ENCODE measurements at places on chromosomes 6 and 20.

DNA sequence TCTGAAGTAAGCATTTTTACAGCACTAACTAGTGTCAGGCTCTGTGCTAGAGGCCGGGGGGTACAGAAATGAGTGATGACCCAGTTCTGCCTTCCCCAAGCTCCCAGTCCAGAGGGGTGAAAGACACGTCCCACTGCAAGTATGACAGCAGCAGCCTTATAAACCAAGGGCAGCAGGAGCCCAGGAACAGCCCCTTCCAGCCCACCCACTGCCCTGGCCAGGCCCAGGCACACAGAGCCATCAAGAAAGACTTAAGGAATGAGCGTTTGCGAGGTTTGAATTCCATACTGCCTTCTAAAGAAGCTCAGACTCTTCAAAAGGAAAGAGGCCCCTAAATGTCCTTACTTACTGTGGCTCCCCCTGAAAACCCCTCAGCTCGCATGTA lies 10.0 kb downstream of the TRERF1 start:
- DNase-seq = no peak

DNA sequence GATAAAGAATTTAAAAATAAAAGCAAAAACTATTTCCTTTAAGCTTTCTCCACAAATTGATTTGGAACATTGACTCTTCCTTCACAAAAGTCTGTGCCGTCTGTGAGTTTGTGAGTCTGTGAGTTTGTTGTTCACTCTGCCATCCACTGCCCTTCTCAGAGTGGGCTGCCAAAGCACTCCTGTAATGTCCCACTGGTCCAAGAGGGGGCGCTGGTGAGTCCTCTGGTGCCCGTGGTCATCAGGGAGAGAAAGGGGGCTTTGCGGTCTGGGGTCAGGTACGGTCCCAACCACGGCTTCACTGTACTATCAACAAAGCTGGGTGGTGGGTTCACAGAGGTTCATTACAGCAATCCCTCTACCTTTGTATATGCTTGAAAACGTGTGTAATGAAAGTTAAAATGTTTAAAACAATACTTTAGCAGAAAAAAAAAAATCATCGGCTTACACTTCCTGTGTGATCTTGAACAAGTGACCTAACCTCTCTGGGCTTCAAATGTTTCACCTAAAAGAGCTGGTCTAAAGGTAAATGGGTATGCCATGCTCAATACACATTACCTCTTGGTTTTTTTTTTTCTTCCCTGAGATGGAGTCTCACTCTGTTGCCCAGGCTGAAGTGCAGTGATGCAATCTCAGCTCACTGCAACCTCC lies 5.6 kb upstream of the ANKRD60 start:
- DNase-seq = peak; percentile 38

DNA sequence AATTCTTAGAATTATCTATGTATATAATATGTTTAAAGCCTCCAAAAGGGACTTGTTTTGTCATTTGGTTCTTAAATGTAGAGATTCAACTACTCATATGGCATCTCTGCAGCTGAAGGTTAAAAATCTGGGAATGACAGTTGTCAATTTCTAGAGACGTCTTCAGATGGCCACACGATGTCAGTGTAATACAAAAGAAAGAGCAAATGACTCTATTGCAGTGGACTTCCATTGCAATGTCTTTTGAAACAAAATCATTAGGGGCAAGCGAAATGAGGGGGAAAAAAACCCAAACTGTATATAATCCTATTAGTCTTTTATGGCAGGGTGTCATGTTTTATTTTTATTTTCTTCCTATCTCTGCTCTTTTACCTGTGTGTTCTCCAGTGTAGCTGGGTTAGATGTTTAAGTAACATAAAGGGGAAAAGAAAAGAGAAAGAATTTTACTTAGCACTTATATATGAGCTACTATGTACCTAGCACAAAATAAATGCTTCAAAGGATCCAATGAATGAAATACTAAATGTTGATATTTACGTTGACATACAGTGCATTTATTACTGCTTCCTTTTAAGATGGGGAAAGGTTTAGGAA lies 26.2 kb downstream of the CCN2 start:
- DNase-seq = no peak

DNA sequence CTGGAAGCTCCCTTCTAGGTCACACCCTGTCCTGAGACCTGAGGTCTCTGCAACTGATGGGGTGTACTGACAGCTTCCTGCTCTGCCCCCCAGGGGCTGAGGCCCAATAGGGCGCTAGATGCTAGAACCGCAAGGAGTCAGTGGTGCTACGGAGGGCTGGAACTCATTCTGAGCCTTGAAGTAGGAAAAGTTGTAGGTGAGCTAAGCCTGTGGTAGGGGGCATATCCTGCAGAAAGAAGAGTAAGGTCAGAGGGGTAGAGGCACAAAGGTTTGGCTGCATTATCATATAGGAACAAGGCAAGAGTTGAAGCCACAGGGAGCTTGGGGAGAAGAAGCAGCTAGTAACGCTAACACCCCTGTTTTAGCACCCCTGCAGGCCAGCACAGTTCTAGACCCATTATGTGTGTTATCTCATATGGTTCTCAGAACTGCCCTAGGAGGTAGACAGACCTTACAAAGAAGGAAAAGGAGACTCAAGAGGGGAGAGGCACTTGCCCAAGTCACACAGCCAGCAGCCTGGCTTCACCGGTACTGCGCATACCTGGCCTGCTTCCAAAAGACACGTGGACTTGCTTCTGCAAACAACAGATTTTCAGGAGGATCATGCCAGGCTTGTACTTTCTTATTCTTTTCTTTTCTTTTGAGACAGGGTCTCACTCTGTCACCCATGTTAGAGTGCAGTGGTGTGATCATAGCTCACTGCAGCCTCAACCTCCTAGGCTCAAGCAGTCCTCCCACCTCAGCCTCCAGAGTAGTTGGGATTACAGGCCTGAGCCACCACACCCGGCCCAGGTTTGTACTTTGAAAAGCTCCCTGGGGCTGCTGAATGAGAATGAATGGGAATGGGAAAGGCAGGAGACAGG lies 156.1 kb downstream of the MRPL14 start:
- no peak for DNase-seq

DNA sequence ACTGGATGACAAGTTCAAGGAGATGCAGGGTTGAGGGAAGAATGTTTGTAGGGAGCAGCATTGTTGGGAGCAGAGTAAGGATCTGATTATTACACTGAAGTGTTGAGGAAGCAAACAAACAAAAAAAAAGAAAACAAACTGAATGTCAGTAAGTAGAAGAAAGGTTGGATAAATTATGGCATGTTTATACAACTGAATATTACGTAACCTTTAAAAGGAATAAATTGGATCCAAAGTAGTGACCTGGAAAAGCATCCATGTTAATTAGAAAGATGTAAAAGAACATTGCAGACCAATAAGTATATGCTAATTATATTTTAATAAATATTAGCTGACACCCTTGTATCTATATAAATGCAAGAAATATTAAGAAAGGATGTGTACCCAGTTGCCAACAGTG lies 12.8 kb upstream of the TSPYL1 start:
- no peak for DNase-seq

- no peak for DNase-seq
Observed at GRCh38 chr6:150201772-150202329, 59.0 kb downstream of the PPP1R14C start.

DNA sequence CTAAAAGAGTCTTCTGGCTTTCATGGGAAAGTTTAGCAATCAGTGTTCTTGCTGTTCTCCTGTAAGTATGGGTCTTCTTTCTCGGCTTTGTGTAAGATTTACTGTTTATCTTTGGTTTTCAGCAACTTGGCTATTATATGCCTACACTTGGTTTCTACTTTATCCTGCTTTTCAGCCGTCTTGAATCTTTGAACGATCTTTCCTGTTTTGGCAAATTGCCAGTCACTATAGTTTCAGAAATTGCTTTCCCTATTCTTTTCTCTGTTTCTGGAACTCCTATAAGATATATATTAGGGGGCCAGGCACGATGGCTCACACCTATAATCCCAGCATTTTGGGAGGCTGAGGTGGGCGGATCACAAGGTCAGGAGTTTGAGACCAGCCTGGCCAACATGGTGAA lies 14.6 kb upstream of the SRPK1 start:
- no peak for DNase-seq

DNA sequence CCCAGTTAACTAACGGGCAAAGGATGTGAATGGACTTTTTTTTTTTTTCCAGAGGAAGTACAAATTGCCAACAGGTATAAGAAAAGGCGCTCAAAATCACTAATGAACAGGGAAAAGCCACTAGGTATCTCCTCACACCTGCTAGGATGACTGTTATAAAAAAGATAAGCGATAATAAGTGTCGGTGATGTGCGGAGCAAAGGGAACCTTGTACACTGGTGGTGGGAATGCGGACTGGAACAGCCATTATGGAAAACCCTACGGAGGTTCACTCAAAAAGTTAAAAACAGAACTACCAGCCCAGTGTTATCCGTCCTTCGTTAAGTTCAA lies 787 bp upstream of the RAB32 start:
- no peak for DNase-seq

DNA sequence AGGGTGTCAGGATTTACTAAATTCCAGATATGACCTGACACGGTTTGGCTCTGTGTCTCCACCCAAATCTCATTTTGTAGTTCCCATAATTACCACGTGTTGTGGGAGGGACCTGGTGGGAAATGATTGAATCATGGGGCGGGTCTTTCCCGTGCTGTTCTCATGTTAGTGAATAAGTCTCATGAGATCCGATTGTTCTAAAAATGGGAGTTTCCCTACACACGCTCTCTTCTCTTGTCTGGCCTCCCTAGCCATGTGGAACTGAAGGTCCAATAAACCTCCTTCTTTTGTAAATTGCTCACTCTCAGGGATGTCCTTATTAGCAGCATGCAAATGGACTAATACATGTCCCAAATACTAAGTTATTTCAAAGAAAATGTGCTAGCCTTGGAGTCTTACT lies 121.1 kb downstream of the CENPW start:
- DNase-seq = no peak

DNA sequence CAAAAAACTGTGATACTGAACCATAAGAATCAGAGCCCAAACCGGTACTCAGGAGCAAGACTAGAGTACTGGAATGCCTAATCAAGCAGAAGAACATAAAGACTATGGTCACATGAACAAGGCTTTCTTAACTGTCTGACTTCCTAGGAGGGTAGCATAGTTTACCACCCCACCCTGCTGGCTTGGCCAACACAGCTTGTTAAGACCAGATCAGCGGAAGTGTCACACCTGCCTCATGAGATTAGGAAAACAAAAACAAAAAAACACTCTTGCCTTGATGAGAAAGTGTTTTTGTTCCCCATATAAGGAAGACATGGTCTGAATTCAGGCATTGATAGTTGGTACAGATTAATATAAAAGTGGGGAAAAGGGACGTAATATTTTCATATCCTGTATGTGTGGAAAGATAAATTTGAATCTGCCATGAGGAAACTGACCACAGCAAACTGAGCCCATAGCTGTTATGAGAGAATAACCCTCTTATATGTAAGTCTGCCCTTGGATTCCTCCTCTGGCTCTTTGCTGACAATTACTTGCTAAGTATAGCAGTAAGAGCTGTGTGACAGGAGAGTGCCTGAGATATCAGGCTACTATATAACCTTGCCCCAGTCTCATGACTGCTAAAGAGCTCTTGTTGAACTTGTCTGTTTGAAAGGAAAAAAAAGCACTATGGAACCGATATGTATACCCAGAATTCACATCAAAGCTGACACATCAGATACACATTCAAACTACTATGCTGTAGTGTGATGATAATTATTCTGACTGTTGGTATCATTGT lies 197.1 kb downstream of the EPHA7 start:
- DNase-seq = no peak

DNA sequence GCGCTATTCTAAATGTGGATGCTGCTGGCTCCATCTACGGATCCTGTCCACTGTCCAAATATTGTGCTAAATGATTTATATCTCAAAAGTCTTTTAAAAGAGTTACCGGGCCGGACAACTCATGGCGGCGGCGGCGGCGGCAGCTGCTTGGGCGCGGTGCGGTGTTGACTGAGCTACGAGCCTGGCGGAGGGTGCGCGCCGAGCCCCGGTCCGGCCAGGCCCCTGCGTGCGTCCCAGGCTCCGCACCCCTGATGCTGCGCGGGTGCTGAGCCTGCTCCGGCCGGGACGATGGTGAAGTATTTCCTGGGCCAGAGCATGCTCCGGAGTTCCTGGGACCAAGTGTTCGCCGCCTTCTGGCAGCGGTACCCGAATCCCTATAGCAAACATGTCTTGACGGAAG lies 303.4 kb downstream of the CENPW start:
- DNase-seq = no peak

DNA sequence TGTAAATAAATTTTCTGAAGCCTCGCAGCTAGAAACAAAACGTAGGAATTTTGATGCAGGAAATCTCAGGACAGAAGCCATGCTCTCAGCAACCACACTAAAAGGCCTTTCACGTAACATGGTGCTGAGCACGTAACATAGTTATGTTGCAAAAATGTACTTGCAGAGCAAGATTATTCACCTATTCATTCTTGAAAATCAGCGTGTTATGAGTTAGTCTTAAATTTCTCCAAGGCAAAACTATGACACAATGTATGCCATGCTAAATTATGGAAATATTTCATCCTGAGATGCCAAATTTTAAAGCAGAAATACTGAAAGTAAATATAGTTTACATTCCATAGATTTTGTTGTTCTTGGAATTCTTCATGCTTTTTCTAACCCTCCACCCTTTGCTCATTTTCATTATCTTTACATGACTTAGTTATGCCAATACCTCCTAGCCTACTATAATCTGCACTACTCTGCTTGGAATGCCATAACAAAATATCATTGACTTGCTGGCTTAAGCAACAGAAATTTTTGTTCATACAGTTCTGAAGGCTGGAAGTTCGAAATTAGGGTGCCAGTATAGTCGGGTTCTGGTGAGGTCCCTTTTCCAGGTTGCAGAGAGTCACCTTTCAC lies 179.8 kb upstream of the BMP5 start:
- no peak for DNase-seq

- DNase-seq = no peak
Observed at GRCh38 chr6:69784595-69785377, 12.0 kb downstream of the LMBRD1 start.

DNA sequence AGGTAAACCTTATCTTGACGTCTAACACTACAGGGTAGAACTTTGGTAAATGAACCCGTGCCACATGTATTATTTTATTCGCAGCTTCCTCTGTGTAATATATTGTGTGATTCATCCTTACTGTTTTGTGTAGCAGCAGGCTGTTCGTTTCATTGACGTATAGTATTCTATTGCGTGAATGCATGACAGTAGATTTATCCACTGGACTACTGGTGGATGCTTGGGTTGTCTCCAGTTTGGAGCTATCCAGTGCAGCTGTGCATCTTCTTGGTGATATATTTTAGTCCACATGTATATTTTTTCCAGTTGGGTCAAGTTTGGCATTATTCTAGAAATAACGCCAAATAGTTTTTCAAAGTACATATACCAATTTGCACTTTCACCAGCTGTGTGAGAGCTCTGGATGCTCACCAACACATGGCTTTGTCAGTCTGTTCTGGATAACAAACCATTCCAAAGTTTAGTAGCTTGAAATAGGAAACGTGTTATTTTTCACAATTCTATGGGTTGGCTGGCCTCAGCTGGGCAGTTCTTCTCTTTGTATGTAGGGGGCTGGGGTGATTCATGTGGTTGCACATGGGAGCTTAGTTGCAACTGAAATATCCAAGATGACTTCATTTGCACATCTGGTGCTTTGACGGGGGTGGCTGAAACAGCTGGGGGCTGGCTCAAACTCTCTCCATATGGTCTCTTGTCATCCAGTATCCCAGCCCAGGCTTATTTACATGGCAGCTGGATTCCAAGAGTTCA lies 9.3 kb downstream of the ECT2L start:
- DNase-seq = no peak

Data from activated T-cell treated with anti-CD3 and anti-CD28 coated beads for 1 hour (primary cell).